ENCODE measurements at places on chromosomes 11 and 22. TPM values are rescaled to one million over a fixed set of nuclear protein-coding genes. Genes with fewer than 3 reads are reported as not detected.

DNA sequence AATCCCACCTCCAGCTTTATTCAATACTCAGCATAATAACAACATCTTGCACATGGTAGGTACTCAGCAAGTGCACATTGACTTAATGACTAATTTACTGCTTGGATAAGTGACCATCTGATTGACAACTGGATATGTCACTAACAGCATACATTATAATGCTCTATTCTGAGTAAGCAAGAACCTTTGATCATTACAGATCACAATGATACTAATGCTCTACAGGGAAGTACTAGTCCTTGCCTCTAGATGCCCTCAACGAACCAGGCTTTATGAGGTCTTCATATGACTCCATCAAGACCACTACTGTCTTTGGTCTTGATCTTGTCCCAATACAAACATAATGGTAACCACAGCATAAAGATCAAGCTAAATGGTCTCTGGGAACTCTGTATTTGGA, 167.6 kb upstream of the MTMR2 start:
- H3K36me3 ChIP-seq, result no peaks in the 10 kb centered on the region
- no peaks in the 10 kb centered on the region for H3K4me1 ChIP-seq
- H3K27ac ChIP-seq, result no peak overlapping the region
- no peaks in the 10 kb centered on the region for H3K27me3 ChIP-seq

Gene USP2
- 75.8 TPM for total RNA-seq

Gene PLAAT2
- not detected for total RNA-seq

DNA sequence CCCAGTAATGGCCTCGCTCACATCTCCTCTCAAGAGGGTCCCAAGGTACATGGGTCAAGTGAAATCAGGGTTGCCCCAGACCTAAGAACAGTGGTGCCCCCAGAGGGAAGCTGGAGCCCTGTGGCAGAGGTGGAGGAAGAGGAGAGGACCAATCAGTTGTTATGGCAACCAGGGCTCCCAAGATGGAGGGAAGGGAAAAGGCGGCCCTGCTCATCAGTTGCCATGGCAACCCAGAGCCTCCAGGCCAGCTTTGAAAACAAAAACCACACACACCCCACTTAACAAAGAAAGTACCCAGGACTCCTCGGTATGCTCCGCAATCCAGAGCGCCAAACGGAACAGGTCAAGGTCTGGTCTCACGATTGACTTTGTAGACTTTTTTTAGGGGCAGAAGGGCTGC, 53.5 kb upstream of the SLC35C1 start:
- no peak overlapping the region for H3K27ac ChIP-seq
- no peak for DNase-seq
- no peak overlapping the region for H3K4me3 ChIP-seq
- no peaks in the 10 kb centered on the region for H3K36me3 ChIP-seq
- H3K4me1 ChIP-seq, result no peaks in the 10 kb centered on the region

GRCh38 chr22:47626428-47627390, 864.3 kb downstream of the TBC1D22A start:
- H3K36me3 ChIP-seq, result no peaks in the 10 kb centered on the region
- no peak overlapping the region for H3K4me3 ChIP-seq
- H3K27ac ChIP-seq, result no peak overlapping the region

GRCh38 chr11:36376009-36376887, 80.2 kb downstream of the PRR5L start:
- H3K27me3 ChIP-seq, result no peaks in the 10 kb centered on the region
- no peak for DNase-seq
- peak overlapping the region; percentile 70 for H3K4me3 ChIP-seq
- H3K27ac ChIP-seq, result no peak overlapping the region
- peaks cover 5% of the 10 kb centered on the region for H3K4me1 ChIP-seq

Gene GAL3ST3
- not detected for total RNA-seq

Gene TRIM48
- total RNA-seq, result not detected

DNA sequence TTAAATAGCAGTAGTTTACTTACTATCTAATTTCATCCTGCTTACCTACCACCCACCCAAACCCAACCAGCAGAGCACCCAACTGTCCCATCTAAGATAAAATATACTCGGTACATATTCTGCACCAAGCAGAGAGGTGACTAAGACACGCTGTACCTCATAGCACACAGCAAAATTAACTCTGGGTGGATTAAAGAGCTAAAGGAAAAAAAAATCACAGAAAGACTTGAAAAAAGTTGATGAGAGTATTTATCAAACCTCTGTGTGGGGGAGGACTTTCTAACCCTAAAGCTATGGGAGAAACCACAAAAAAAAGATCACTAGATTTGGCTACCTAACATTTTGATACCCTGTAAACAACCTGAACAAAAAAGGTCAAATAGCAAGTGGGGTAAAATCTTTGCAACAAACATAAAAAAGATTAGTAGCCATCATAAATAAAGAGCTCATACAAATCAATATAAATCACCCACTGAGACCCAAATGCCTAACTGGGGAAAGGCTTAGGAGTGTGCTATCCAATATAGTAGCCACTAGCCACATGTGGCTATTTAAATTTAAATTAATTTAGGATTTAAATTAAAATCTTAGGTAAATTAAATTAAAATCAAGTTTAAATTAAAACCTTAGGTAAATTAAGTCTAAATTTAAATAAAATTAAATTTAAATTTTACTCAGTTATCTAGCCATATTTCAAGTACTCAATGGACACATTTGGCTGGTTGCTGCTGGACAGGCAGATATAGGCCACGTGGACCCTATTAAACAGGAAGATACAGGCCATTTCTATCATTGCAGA, 25.6 kb upstream of the CD5 start:
- H3K36me3 ChIP-seq, result no peaks in the 10 kb centered on the region
- no peaks in the 10 kb centered on the region for H3K27me3 ChIP-seq
- no peak overlapping the region for H3K27ac ChIP-seq
- DNase-seq, result no peak
- no peak overlapping the region for H3K4me3 ChIP-seq

DNA sequence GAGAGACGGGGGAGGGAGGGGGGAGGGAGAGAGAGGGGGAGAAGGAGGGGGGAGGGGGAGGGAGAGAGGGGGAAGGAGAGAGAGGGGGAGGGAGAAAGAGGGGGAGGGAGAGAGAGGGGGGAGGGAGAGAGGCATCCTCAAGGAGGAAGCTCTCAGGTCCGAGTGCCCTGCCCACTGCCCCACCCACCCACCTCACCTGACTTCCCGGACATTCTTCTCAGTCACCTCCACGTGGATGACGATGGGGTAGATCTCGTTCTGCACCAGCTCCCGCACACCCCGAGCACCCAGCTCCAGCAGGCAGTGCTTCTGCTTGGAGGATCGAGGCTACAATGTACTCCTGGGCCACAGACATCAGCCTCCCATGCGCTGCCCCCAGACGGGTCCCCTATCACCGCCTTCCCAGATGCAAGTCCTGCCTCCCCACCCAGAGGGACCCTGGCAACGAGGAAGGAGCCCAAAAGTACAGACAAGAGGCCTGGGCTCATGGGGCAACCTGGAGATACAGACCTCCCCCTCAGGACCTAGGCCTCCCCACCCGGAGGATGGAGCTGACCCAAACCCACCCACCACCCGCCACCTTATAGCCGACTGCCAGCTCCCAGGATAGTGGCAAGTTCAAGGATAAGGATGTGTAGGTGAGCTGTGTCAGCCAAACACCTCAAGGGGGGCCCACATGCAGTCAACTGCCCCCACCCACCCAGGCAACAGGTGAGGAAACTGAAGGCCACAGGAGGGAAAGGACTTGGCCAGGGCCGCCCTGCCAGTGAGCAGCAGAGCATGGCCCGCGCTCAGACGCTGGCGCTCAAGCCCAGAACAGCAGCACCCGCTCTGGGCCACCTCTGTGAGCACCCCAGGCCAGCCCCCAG, 5.6 kb upstream of the MFNG start:
- no peak overlapping the region for H3K4me3 ChIP-seq
- H3K4me1 ChIP-seq, result no peaks in the 10 kb centered on the region
- no peaks in the 10 kb centered on the region for H3K36me3 ChIP-seq
- H3K27me3 ChIP-seq, result no peaks in the 10 kb centered on the region

- DNase-seq, result peak; percentile 56
- peaks cover 4% of the 10 kb centered on the region for H3K4me1 ChIP-seq
- peaks cover 9% of the 10 kb centered on the region for H3K27me3 ChIP-seq
- H3K27ac ChIP-seq, result no peak overlapping the region
Measured at GRCh38 chr11:92226331-92227229, 2.0 kb downstream of the FAT3 start.

DNA sequence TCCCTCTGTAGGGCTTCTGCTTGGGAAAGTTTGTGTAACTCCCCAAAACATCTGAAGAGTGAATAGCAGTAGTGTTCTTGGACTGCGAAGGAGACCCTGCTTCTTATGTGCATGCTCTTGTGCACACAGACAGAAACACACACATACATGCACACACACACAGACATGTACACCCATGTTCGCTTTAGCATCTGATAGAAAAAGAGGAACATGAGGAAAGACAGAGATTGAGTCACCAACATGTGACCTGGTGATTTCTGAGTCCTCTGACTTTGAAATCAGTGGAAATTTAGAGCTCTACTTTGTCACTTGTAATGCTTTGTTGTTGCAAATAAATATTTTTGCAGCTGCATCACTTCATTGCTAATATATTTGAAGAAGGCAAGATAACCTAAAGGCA, 23.8 kb downstream of the CD44 start:
- no peak overlapping the region for H3K4me3 ChIP-seq
- no peak overlapping the region for H3K27ac ChIP-seq
- peaks cover 23% of the 10 kb centered on the region for H3K4me1 ChIP-seq
- no peaks in the 10 kb centered on the region for H3K27me3 ChIP-seq

GRCh38 chr11:63506876-63507275, 992 bp downstream of the LGALS12 start:
- no peaks in the 10 kb centered on the region for H3K27me3 ChIP-seq
- no peak overlapping the region for H3K4me3 ChIP-seq
- no peak for DNase-seq

Gene CYB561A3
- 10.3 TPM for total RNA-seq

GRCh38 chr11:121630041-121630440, 177.3 kb upstream of the SORL1-AS1 start:
- no peak for DNase-seq
- no peaks in the 10 kb centered on the region for H3K36me3 ChIP-seq
- H3K4me1 ChIP-seq, result no peaks in the 10 kb centered on the region
- no peak overlapping the region for H3K27ac ChIP-seq
- H3K27me3 ChIP-seq, result no peaks in the 10 kb centered on the region

DNA sequence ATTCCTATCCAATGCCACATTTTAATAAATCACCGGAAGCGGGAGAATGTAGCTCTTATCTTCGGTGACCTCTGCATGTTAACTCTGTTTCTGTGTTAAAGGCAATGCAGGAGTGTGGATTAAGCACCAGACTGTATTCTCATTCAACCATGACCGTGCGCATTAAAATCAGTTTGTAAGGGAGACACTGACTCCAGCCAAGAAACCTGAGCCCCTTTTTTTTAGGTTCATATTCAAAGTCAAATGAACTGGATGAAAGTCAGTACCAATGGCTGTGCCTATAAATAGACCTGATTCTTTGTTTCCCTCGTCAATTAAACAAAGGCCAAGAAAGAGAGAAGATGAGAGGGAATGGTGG, 32.2 kb downstream of the C11orf91 start:
- no peak overlapping the region for H3K27ac ChIP-seq
- H3K27me3 ChIP-seq, result no peaks in the 10 kb centered on the region
- H3K4me3 ChIP-seq, result no peak overlapping the region
- peaks cover 5% of the 10 kb centered on the region for H3K4me1 ChIP-seq
- no peak for DNase-seq
- no peaks in the 10 kb centered on the region for H3K36me3 ChIP-seq

GRCh38 chr22:42635531-42635930, 4.9 kb downstream of the ATP5MGL start:
- peaks cover 50% of the 10 kb centered on the region for H3K36me3 ChIP-seq
- no peaks in the 10 kb centered on the region for H3K27me3 ChIP-seq
- H3K4me3 ChIP-seq, result no peak overlapping the region
- peak; percentile 89 for DNase-seq
- H3K27ac ChIP-seq, result peak overlapping the region; percentile 96

DNA sequence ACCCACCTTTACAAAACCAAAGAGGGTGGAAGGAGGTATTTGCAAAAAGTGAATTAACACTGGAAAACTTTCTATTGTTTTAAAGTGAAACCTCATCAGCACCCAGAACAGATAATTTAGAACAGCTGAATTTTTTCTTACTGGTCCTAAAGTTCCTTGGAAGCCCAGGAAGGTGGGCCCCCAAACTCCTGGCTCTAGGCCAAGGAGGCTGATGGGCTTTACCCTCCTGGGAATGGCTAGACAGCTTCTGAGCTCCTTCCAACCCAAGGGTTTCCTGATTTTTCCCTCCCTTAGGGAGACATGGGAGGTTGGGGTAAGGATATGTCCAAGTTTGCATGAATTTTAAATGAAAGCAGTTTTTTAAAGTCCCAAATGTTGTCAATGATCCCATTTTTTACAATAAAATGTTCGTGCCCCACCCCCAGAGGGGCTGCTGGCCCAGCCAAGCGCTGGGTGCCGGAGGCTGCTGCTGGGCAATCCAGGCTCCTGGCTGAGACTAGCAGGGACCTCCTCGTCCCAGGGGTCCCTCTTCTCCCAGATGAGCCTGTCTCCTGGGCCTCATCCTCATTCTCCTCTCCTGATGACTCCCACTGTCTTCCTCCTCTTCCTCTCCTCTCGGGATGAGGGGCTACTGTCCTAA, 28.4 kb downstream of the RELT start:
- H3K4me3 ChIP-seq, result no peak overlapping the region
- H3K27me3 ChIP-seq, result no peaks in the 10 kb centered on the region
- H3K27ac ChIP-seq, result no peak overlapping the region

GRCh38 chr11:123268156-123268555, 73.1 kb upstream of the CLMP start:
- peaks cover 13% of the 10 kb centered on the region for H3K27me3 ChIP-seq
- no peak overlapping the region for H3K27ac ChIP-seq
- no peak for DNase-seq
- no peaks in the 10 kb centered on the region for H3K36me3 ChIP-seq
- no peaks in the 10 kb centered on the region for H3K4me1 ChIP-seq

DNA sequence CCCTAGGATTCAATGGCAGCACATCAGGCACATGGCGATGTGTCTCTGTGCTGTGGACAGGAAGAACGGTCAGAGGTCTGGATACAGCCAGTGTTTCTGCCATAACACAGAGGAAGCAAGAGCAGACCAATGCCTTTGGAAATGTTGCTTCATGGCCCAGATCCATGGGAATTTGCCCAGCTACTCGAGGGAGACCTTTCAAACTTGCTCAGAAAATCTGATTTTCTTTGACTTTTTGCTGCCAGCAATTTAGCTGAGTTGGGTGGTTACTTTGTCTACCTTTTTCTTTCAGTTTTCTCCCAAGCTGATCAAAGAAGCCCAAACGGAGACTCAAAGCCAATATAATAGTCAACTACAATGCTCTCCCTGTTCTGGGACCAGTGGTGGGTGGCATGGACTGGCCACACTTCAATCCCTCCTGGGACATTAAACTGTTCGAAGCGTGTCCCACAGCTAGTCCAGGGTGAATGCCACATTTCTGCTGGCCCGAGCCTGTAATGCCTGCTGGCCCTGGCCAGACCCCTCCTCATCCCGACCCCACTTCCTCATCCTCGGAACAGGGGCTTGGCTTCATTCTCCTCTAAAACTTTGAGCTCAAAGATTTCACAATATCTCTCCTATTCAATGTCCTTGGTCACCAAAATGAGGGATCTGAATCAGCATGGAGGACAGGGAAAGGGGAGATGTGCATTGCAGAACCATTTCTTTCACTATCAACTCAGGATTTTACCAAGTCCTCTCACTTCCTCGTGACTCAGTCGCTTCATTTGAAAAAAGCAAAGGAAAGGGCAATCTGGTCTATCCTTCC, 93.3 kb downstream of the ABTB2 start:
- H3K4me1 ChIP-seq, result peaks cover 36% of the 10 kb centered on the region
- H3K4me3 ChIP-seq, result no peak overlapping the region
- no peak for DNase-seq
- H3K27me3 ChIP-seq, result no peaks in the 10 kb centered on the region

GRCh38 chr22:45638834-45639746, 32.5 kb upstream of the ATXN10 start:
- H3K4me1 ChIP-seq, result no peaks in the 10 kb centered on the region
- no peaks in the 10 kb centered on the region for H3K36me3 ChIP-seq
- no peak overlapping the region for H3K27ac ChIP-seq
- H3K27me3 ChIP-seq, result no peaks in the 10 kb centered on the region
- peak; percentile 85 for DNase-seq
- H3K4me3 ChIP-seq, result no peak overlapping the region

Gene GPR83
- total RNA-seq, result 0.11 TPM

Data from psoas muscle (tissue), 8 donors.